ENCODE measurements at places on chromosomes 2 and 18.
A peak's percentile ranks its signal among the peaks of the same experiment; 100 is the strongest.

GRCh38 chr2:168543935-168544334 lies 87.9 kb downstream of the CERS6 start:
- DNase-seq = no peak

DNA sequence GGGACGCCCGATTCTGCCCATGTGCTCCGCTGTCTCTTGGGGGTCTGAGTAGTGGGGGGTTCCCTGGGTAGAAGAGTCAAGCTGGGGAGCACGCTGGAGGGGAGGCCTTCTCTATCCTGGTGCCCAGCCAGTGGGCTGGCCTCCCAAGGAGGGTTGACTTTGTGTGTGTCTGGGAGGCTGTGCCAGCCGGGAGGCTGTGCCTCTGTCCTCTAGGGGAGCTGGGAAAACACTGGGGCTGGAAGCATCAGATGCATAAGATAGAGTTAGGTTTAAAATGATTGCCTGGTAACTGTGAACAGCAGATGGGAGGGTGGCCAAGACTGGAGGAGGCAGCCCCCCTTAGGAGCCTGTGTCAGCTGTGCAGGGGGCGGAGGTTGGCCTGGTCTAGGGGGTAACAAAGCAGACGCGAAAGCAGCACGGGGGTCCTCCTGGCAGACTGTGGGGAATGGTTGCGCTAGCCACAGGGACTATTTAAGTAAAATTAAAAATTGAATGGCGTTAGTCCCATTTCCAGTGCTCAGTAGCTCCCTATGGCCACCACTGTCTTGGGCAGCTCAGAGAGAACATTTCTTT lies 1.3 kb downstream of the ING5 start:
- DNase-seq = no peak

- DNase-seq = no peak
Measured at GRCh38 chr2:54927085-54927750, 123.0 kb downstream of the RTN4 start.

GRCh38 chr18:45081566-45082181 lies 401.0 kb downstream of the SETBP1 start:
- no peak for DNase-seq

DNA sequence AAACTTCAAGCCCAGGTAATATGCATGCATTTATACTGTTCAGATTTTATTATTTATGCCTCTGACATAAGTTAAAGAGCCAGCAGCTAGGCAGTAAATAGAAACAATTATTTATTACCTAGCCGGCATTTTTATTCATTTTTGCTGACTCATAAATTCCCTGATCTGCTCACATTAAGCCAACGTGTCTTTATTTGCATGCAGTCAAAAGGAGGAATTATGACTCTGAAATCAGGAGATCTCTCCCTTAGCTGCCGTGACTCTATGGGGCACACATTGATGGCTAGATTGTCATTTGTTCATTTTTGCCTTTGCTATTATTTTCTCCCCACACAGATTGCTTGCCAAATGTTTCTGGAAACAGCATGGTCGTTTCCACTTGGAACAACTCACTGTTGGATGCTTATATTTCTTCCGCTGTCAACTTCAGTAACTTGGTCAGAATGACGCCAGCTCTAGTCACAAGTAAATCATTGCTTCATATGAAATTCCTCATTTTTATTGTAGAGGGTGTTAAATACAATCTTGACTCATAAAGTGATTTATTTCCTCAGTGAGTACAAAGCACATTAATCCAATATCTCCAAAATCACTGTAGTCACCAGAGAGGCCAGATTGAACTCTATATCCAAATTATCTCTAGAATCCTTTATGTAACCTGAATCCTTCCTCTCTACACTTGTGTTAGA lies 15.9 kb upstream of the ZBTB14 start:
- DNase-seq = no peak

DNA sequence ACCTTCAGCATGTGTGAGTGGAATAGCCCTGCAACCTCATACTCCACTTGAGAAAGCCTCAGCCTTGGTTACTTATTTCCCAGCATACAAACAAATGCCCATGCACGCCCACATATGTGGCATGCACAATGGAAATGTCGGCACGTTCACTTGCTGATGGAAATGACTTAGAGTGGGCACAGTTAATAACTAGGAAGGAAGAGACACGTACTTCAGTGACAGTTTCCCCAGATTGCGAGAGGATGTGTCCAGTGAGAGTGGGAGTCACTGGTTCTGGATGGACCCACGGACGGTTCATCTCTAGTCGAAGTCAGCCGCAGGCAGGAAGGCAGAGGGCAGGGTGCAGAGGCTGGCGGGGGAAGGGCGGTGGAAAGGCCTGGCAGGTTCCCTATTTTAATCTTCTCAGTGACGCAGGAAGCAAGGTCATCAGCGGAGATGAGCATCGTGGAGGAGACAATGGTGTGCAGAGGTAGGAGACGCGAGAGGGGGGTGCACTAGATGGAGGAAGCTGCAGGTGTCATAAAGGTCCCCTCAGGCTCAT lies 350.7 kb upstream of the MYT1L start:
- no peak for DNase-seq

DNA sequence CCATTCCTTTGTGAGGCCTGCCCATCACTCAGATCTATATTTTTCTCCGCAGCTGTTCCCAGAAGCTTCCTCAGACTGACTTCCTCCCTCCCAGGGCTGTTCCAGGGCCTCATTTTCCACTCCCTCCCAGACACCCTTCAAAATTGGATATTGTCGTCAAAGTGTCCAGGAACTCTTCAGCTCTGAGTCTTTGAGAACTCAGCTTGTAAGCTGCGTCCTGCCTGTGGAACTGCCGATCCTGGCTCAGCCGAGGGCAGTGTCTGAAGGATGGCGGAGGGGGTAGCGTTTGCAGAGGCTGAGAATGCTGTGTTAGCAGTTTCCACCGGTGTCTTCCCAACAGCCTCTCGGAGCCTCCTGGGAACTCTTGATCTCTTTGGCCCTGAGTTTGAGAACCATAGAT lies 27.1 kb downstream of the NCK2 start:
- DNase-seq = no peak

GRCh38 chr2:124281541-124281940 lies 256.5 kb downstream of the CNTNAP5 start:
- no peak for DNase-seq

DNA sequence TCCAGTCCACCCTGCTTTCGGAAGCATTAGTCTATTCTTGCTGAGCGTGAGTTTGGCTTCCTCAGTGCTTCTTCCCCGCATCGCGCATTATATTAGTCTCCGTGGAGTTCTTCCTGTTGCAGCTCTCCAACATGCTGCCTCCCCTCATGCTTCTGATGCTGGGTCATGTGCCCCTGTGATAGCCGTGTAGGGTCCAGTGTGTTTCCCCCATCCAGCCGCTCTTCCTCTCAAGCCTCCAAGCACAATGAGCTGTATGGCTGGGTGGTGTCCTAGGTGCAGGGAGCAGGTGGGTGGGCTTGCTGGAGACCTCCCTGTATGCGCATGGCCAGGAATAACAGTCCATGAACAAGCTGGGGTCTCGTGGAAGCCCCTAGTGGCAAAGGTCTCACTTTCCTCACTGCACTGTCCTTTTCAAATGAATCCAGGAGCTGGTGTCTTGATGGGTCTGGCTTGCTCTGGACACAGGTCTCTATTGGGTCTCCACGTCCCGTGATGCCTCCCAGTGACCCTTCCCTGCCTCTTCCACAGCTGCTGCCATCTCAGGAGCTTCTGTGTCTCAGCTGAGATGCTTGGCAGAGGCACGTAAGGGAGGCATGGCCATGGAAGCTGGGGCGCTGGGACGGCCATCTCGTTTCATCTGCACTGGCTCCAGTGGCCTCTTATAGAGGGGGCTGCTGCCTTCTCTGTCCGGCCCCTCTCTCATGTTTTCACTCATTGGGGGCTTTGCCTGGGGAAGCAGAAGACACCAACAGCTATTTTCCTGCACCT lies 54.8 kb upstream of the HDAC4 start:
- no peak for DNase-seq

- no peak for DNase-seq
Measured at GRCh38 chr2:186570604-186571003, 19.3 kb upstream of the ITGAV start.

DNA sequence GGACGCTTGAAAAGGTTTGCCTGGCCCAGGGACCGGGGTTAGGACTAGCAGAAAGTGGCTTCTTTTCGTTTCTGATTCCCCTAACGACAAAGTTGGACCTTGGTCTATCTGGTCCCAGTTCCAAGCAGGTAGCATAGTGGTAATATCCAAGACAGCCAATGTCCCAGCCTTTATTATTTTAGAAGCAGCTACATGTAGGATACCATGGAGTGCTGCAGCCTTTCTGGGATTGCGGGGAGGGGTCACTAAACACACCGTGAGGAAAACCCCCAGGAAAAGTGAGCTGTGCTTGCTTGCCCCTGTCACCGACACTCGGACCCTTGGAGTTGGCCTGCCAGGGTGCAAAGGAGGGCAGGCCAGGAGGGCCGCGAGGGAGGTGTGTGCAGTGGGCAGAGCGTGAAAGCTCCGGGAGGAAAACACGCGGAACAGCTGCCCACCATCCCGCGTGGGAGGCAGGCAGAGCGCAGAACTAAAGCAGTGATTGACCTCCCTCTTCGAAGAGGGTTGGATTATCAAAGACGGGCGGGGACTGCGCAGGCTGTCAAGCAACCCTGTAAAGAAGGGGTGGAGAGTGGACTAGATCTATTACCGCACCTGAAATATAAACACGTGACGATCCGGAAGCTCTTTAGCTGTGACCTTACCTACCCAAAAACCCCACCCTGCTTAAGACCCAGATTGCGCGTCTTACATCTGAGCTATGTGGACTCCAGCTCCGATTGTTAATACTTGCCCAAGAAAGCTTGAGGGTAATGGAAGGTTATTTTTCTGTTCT lies 624 bp upstream of the MAP4K3 start:
- peak; percentile 37 for DNase-seq

DNA sequence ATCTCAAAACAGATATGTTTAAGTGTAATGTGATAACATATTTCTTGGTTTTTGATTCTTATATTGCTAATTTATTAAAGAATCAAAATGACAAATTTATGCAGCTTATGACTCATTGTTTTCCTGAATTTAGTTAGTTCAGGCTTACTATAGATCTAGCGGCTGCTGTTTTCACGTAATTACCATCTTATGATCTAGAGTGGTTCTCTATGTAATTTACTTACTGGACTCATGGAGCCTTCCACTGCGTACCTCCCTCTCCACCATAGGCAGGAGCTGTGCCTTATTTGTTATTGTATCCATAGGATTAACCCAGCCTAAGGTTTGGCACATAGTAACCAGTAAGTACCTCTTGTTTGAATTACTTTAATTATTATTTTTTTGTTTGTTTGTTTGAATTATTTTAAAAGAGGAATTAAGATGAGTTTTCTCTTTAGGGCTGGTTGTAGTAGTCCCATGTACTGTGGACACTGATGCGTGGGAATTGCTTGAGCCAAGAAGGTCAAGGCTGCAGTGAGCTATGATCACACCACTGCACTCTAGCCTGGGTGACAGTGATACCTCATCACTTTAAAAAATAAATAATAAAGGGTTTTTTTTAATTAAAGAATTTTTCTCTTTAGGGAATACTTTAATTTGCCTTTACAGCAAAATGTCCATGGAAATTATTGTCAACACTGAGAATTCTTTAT lies 165.5 kb downstream of the PHLPP1 start:
- DNase-seq = no peak

DNA sequence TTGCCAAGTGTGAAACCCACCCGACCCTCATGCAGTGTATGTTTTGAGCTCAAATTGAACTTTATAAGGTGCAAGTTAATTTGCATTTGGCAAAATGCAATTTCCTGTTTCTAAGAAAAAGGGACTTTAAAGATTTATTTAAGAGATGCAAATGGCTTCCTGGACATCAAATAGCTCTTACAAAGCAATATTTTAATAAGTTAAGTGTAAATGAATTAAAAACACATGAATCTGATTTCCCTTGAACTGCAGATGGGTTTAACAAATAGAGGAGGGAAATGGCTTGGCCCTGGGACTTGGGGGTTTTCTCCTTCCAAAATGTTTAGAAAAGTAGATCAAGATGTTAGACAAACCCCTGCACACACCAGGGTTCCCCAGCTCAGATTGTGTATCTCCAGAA lies 116.0 kb downstream of the EN1 start:
- no peak for DNase-seq

GRCh38 chr18:37710726-37711125 lies 145.1 kb upstream of the CELF4 start:
- no peak for DNase-seq

- no peak for DNase-seq
Measured at GRCh38 chr2:14751581-14751980, 119.1 kb downstream of the LRATD1 start.
